Left kidney (tissue), 8 donors: ENCODE measurements at places on chromosomes 2 and 18.
A peak's percentile ranks its signal among the peaks of the same experiment; 100 is the strongest.

DNA sequence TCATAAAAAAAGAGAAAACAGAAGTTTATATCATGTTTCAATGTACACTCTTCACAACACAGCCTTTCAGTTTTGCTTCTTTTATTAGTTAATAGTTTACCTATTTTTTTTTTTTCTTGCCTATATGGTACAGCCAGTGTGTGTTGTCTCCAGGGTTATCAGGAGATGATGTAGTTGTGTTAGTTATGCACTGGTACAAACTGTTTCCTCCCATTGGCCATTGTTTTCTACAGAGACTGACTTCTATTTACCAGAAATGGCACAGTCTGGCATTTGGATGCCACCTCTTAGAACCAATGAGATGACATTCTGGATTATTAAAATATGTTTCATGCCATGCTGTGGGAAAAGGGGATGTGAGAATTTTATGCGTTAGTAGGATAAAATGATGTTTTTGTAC, 339.4 kb downstream of the PLCL1 start:
- no peak for DNase-seq

DNA sequence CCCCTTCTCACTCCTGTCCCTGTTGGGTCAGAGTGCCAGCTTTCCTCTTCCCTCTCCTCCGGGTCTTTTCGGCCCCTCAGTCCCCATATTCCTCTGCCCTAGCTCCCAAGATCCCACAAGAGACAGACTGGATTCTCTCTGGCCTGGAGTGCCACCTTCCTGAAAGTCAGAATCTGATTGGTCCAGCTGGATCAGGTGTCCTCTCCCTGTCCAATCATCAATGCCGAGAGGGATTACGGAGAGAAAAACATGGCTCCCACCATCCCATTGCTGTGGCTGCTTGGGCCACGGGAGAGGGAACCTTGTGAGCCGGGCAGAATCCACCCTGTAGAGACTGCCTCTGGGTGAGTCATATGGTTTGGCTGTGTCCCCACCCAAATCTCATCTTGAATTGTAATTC, 2.7 kb upstream of the MROH2A start:
- no peak for DNase-seq

- DNase-seq, result peak; percentile 35
Observed at GRCh38 chr2:32553829-32554432, 73.9 kb upstream of the TTC27 start.

GRCh38 chr2:20511130-20511529, 64.3 kb downstream of the RHOB start:
- DNase-seq, result no peak

GRCh38 chr2:178891265-178891958, 84.2 kb upstream of the TTN start:
- DNase-seq, result peak; percentile 77

- no peak for DNase-seq
Observed at GRCh38 chr2:70091816-70092215, 4.5 kb downstream of the PCBP1 start.

DNA sequence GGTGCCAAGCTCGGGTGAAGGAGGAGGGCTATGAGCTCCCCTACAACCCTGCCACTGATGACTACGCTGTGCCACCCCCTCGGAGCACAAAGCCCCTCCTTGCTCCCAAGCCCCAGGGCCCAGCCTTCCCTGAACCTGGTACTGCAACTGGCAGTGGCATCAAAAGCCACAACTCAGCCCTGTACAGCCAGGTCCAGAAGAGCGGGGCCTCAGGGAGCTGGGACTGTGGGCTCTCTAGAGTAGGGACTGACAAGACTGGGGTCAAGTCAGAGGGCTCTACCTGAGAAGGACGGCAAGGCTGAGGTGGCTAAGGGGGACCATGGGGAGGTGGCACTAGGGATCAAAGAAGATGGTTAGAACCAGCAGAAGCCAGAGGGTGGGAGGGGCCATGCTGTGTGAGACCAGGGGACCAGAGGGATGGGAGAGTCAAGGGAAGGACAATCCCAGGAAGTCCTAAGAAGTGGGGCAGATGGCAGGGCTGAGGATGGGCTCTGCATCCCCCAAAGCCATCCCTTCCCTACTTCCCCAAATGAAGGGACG, 2.4 kb downstream of the DOK1 start:
- DNase-seq, result no peak

GRCh38 chr18:40866968-40867367, 1088.1 kb upstream of the PIK3C3 start:
- no peak for DNase-seq

DNA sequence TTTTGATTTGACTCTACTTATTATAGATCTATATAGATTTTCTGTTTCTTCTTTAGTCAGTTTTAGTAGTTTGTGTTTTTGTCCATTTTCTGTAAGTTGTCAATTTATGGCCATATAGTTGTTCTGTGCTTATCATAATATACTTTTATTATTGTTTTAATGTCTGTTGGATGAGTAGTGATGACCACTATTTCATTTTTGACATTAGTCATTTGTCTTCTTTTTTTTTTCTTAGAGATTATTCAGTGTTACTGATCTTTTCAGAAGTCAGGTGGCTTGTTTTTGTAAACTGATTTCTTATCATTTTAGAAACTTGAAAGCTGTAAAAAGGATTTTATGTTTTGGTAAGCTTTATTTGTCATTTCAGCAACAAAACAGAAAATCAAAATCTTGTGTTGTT, 57.3 kb downstream of the EPC2 start:
- no peak for DNase-seq

DNA sequence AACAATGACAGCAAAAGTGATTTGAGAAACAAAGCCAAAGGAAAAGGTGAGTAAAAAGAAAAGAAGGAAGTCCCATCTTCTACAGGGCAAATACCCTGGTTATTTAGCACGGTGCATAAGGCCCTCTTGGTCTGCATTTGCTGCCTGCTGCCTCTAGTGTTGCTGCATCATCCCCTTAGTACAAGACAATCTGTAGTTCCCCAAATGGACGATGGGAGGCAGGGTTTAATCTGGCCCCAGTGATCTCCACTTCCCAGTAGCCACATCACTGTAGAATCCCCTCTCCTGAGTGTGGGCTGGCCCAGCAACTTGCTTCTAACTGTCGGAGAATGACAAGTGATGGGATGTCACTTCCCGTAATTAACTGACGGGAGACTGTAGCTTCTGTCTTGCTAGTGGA, 85.1 kb downstream of the CTAGE1 start:
- no peak for DNase-seq

DNA sequence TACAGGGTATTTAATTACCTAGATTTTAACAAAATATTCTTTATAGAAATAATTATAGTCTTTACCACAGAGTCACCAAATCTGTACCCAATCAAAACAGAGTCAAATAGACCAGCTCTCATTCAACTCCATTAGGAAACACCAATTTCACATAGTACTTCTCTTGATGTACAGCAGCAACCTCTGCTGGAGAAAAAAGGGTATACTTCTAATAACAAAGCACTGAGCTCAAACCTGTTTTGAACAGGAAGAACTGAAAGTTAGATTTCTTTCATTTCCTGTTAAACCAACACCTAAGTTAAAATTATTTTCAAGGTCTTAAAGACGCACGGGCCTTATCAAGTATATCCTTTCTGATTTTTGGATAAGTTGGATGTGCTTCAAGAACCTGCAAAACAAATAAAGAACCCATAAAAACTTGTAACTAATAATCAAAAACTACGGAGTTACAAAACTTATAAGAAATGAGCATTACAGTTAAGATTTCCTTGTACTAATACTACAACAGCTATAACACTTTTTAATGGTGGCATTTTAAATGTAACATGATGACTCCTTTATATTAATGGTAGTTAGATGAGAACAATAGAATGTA, 79.0 kb downstream of the TTC21B start:
- DNase-seq, result peak; percentile 51

DNA sequence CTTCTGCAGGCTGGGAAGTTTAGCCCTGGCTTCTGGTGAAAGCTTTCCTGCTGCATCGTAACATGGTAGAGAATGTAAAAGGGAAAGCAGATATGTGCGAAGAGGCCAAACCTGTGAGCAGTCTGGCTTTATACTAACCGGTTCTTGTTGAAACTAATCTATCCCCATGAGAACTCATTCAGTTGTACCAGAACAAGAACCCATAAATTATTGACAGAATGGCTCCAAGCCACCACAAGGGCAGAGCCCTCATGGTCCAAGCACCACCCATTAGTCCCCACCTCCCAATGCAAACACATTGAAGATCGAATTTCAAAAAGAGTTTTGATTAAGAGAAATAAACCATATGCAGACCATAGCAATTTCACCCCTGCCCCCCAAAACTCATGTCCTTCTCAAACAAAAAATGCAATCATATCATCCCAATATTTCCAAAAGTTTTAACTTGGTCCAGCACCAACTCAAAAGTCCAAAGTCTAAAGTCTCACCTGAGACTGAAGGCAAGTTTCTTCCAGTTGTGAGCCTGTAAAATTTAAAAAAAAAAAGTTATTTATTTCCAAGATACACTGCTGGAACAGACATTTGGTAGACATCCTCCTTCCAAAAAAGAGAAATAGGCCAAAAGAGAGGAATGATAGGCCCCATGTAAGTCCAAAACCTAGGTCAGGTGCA, 318.9 kb downstream of the CNTNAP5 start:
- DNase-seq, result no peak

DNA sequence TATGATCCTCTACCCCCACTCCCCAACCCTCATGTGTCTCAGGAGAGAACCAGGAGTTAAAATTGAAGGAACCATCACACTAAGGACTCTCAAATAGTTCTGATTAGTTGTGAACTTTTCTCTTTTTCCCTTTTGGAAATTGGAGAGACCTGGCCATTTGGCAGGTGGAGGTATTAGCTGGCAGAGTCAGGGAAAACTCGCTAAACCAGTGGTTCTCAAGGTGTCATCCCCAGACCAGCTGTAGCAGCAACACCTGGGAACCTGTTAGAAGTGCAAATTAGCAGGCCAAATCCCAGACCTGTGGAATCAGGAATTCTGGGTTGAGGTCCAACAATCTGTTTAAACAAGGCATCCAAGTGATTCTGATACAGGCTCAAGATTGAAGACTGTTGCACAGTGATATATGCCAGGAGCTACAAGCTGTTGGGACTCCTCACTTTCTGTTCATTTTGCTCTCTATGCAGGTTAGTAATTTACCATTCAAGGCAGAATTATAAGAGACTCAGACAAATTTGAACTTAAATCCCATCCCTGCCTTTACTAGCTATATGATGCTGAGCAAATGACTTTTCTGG, 2.8 kb upstream of the TMEM131 start:
- DNase-seq, result no peak

- no peak for DNase-seq
Observed at GRCh38 chr2:105607920-105608504, 136.7 kb upstream of the NCK2 start.

- no peak for DNase-seq
Observed at GRCh38 chr18:55447672-55448018, 140.3 kb downstream of the TCF4 start.

DNA sequence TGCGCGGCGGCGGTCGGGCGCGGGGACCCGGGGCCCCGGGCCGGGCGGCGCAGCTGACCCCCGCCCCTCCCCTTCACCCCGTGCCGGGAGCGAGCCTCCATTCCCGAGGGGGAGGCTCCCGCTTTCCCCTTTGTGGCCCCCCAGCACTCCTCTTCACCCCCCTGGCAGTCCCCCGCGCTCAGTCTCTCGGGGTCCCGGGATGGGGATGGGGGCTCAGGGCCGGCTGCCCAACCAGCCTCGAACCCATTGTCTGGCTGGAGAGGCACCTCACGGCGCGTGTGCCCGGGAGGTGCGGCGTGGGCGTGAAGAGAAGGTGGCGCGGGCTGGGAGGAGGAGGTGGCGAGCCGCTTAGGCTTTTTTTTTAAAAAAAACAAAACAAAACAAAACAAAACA, 748 bp downstream of the FMNL2 start:
- DNase-seq, result no peak

GRCh38 chr2:204152616-204153015, 216.1 kb downstream of the ICOS start:
- no peak for DNase-seq

GRCh38 chr2:6823111-6823510, 42.6 kb downstream of the CMPK2 start:
- DNase-seq, result no peak
